ENCODE measurements at places on chromosomes 5 and 9. TPM values are rescaled to one million over a fixed set of nuclear protein-coding genes. Genes with fewer than 3 reads are reported as not detected.

BSPRY gene
- 3.8 TPM for total RNA-seq

CARTPT gene
- not detected for total RNA-seq

ADAMTS19 gene
- 0.59 TPM for total RNA-seq

PHYHD1 gene
- total RNA-seq = 51.9 TPM

PCDHB8 gene
- 0.90 TPM for total RNA-seq

PCDHGA7 gene
- 4.9 TPM for total RNA-seq

DNA sequence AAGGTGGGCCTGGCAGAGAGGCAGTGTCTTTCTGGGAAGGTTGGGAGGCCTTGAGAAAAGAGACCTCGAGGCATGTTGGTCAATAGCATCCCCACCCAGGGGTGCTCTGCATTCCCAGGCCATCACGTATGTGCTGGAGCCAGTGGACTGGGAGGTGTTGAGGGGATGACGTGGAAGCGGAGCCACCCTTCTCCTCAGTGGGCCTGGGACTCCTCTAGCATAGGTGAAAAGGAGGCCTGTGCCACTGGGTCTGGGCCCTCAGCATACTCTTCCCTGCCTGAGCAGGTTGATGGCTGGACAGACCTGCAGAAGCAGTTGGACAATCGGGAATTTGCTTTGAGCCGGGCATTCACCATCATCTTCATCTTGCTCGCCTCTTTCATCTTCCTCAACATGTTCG lies 25.5 kb downstream of the PITX1 start:
- H3K36me3 ChIP-seq = no peaks in the 10 kb centered on the region
- H3K4me3 ChIP-seq = no peak overlapping the region
- no peak for DNase-seq

GRCh38 chr5:164383662-164384061 lies 878.2 kb downstream of the MAT2B start:
- H3K4me1 ChIP-seq = no peaks in the 10 kb centered on the region
- H3K36me3 ChIP-seq = no peaks in the 10 kb centered on the region
- H3K27ac ChIP-seq = no peak overlapping the region
- no peak for DNase-seq
- no peaks in the 10 kb centered on the region for H3K27me3 ChIP-seq

GRCh38 chr5:138275895-138276294 lies 1.5 kb upstream of the GFRA3 start:
- H3K4me1 ChIP-seq = no peaks in the 10 kb centered on the region
- H3K27me3 ChIP-seq = no peaks in the 10 kb centered on the region
- no peak for DNase-seq

DNA sequence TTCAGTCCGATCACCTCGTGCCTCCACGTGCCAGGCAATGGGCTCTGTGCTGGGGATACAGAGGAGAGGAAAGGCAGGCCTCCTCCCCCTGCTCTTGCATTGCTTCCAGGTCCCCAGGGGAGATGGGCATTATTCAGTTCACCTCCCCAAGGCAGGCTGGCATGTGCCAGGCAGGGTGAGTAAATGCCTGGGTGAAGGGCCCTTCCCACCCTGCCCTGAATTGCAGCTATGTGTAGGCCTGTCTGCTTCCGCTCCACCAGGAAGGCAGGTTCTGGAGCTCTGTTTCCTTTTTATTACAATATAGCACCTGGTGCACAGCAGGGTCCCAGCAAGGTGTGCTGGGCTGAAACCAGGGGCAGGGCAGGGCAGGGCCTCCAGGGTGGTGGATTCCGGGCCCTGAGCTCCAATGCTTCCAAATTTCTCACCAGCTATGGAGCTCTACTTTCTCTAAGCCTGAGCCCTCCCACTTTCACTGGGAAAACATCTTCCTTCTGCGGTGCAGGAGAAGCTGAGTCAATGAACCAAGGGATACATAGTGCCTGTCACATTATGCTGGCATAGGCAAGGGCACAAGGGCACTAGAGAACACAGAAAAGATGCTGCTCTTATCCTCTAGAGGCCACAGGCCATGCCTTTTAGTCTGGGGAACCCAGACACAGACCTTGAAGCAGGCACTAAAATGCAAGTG lies 42.0 kb downstream of the SHB start:
- no peaks in the 10 kb centered on the region for H3K27me3 ChIP-seq
- DNase-seq = no peak
- H3K4me1 ChIP-seq = peaks cover 5% of the 10 kb centered on the region
- no peaks in the 10 kb centered on the region for H3K36me3 ChIP-seq

GRCh38 chr5:62137628-62138027 lies 168.4 kb upstream of the KIF2A start:
- no peaks in the 10 kb centered on the region for H3K27me3 ChIP-seq
- H3K27ac ChIP-seq = no peak overlapping the region
- H3K36me3 ChIP-seq = no peaks in the 10 kb centered on the region
- DNase-seq = no peak
- no peaks in the 10 kb centered on the region for H3K4me1 ChIP-seq

DNA sequence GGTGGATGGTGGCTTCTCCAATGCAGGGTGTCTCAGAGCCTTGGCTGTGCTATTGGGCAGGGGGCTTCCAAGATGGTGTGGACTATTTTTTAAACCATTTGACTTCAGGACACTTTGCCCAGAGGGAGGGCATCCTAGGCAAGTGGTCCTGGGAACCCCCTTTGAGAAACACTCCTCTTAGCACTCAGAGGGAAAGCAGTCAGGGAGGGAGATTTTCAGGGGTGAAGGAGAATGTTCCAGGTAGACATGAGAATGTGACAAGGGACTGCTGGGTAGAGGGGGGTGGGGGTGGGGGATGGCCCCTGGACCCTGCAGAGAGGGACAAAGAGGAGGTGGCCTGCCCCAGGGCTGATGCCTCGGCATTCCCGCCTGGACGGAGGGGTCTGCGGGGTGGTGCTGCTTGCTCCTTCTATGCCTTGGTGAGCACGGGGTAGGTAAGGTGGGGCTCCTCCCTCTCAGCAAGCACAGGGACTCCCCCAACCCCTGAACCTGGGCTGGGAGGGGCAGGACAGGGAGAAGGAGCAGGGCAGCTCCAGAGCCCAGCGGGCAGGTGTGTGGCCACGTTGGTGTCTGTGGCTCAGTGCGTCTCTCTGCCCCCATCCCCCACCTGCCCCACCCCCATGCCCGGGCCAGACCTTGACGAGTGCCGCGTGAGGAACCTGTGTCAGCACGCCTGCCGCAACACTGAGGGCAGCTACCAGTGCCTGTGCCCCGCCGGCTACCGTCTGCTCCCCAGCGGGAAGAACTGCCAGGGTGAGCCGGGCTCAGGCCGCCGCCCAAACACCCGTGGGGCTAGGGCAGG lies 13.8 kb upstream of the ASS1 start:
- DNase-seq = no peak
- H3K4me3 ChIP-seq = no peak overlapping the region
- no peaks in the 10 kb centered on the region for H3K36me3 ChIP-seq
- H3K27me3 ChIP-seq = no peaks in the 10 kb centered on the region
- H3K27ac ChIP-seq = no peak overlapping the region

DNA sequence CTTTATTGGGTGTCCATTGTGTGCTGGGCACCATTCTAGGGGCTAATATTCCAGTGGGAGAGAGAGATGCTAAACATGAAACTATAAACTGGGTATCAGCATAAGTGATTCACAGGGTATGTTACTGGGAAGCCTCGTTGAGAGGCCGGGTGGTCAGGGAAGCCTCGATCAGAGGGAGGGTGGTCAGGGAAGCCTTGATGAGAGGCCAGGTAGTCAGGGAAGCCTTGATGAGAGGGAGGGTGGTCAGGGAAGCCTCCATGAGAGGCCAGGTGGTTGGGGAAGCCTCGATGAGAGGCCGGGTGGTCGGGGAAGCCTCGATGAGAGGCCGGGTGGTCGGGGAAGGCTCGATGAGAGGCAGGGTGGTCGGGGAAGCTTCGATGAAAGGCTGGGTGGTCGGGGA lies 8.9 kb upstream of the PLEKHG4B start:
- no peak for DNase-seq
- H3K4me1 ChIP-seq = no peaks in the 10 kb centered on the region
- H3K4me3 ChIP-seq = no peak overlapping the region
- no peaks in the 10 kb centered on the region for H3K36me3 ChIP-seq
- H3K27me3 ChIP-seq = no peaks in the 10 kb centered on the region
- H3K27ac ChIP-seq = no peak overlapping the region

DNA sequence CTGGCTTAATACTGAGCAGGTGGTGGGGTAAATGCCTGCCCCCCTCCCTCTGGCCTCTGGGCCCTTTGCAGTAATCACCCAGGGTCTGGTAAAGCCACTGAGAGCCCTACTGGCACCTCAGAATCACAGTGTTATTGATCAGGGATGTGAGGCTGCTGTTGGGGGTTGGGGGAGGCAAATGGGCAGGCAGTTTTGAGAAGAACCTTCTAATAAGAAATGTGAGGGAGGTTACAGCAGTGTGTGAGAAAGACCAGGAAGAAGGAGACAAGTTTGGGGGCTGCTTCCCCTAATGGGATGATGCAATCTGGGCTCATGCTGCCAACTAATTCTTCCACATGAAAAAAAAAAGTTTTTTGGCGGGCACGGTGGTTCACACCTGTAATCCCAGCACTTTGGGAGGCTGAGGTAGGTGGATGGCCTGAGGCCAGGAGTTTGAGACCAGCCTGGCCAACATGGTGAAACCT lies 3.1 kb upstream of the B4GALT7 start:
- no peak overlapping the region for H3K27ac ChIP-seq
- no peaks in the 10 kb centered on the region for H3K27me3 ChIP-seq
- H3K36me3 ChIP-seq = peaks cover 37% of the 10 kb centered on the region
- peaks cover 39% of the 10 kb centered on the region for H3K4me1 ChIP-seq
- no peak for DNase-seq

DNA sequence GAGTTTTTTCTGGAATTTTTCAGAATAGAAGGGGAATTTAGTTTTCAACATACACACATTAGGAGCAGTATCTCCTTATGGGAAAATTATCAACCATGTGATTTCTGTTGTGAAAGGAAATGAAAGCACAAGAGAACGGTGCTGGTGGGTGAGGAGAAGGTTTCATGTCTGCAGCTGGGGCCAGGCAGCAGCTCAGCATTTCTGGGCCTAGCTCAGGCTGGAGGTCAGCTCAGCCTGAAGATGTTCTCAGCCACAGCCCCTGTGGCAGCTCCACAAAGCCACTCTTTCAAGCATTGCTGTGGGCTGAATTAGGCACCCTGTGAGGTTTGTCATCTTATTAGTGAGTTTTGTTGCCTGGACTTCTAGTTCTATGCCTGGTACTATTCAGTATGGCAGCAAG lies 90.3 kb downstream of the DIRAS2 start:
- no peak for DNase-seq
- no peak overlapping the region for H3K4me3 ChIP-seq
- no peaks in the 10 kb centered on the region for H3K4me1 ChIP-seq
- H3K27ac ChIP-seq = no peak overlapping the region

DNA sequence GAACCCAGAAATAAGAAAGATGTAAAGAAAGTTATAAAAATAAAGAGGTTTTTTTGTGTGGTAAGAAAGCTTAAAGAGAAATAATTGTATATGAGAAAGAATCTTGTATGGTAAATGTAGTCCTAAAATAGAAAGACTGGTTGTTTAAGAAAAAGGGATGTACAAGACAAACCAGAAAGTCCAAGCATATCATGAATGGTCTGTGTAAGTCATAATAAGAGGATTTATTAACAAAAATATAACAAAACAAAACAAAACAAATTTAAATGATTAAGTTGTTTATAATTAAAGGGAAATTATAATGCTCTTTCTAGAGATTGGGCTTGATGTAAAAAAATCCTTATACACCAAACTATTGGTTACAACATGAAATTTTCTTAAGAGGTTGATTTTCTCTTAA lies 590.4 kb upstream of the PTGER4 start:
- H3K27me3 ChIP-seq = no peaks in the 10 kb centered on the region
- H3K4me3 ChIP-seq = no peak overlapping the region
- H3K36me3 ChIP-seq = no peaks in the 10 kb centered on the region
- DNase-seq = no peak

GRCh38 chr5:138610918-138611677 lies 35.9 kb upstream of the HSPA9 start:
- no peaks in the 10 kb centered on the region for H3K27me3 ChIP-seq
- no peaks in the 10 kb centered on the region for H3K4me1 ChIP-seq
- H3K36me3 ChIP-seq = no peaks in the 10 kb centered on the region
- H3K4me3 ChIP-seq = peak overlapping the region; percentile 23
- DNase-seq = no peak

DNA sequence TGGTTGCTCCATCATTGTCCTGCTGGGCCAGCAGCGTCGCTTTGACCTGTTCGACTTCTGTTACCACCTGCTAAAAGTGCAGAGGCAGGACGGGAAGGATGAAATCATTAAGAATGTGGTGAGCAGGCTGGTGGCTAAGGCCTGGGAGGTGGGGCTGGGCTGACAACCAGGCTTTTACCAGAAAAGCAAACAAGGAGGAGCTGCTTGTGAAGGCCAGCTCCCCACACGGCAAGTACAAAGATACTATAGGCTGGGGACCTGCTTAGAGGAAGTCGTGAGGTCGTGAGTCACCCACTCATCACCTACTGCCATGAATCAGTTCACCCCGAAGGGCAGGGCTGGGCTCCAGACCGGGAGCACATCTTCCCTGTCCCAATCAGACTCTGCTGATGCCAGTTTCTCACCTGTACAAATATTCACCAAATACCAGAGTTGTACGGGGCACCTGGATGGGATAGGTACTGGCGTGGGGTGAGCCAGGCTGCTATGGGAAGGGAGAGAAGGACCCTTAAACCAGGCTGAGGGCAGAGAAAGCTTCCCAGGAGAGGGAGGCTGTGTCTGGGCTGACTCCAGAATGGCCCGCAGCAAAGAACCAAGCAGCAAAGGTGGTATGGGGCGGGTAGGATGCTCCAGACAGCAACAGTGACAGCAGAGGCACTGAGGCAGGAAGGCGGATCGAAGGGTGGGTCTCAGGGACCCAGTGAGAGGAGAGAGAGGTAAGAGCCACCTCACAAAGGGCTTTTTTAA lies 69.3 kb upstream of the NIPAL4 start:
- peaks cover 14% of the 10 kb centered on the region for H3K4me1 ChIP-seq
- H3K27ac ChIP-seq = peak overlapping the region; percentile 42
- H3K36me3 ChIP-seq = peaks cover 7% of the 10 kb centered on the region
- H3K27me3 ChIP-seq = no peaks in the 10 kb centered on the region

GRCh38 chr5:122145906-122146305 lies 16.6 kb downstream of the ZNF474 start:
- DNase-seq = no peak
- H3K4me3 ChIP-seq = no peak overlapping the region
- H3K27ac ChIP-seq = no peak overlapping the region
- no peaks in the 10 kb centered on the region for H3K4me1 ChIP-seq
- H3K36me3 ChIP-seq = no peaks in the 10 kb centered on the region

GRCh38 chr9:69759421-69760277 lies at the start of gene PTAR1:
TSS of gene PTAR1 (minus strand) at chr9:69760011. CDS start at chr9:69759938, 73 bp downstream.
- no peaks in the 10 kb centered on the region for H3K4me1 ChIP-seq
- H3K27me3 ChIP-seq = no peaks in the 10 kb centered on the region
- peak within 1 kb of the TSS; percentile 84 for H3K4me3 ChIP-seq

DNA sequence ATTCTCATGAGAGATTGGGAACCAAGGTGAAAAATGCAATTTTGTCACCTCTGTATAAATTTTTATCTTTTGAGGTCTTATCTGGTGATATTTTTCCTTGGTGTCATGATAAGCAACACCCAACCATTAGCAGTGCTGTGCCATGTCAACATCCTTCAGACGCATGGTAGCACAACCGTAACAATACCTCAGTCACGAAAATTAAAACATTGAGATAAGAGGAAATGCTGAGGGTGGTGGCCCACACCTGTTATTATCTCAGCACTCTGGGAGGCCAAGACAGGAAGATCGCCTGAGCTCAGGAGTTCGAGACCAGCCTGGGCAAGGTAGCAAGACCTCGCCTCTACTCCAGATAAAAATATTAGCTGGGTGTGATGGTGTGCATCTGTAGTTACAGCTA lies 32.7 kb downstream of the SLC46A2 start:
- no peak for DNase-seq
- no peaks in the 10 kb centered on the region for H3K36me3 ChIP-seq
- no peak overlapping the region for H3K27ac ChIP-seq
- H3K4me1 ChIP-seq = peaks cover 14% of the 10 kb centered on the region
- no peak overlapping the region for H3K4me3 ChIP-seq
- no peaks in the 10 kb centered on the region for H3K27me3 ChIP-seq
